ENCODE measurements at places on chromosomes 3 and 15. TPM values are rescaled to one million over a fixed set of nuclear protein-coding genes. Genes with fewer than 3 reads are reported as not detected.

DNA sequence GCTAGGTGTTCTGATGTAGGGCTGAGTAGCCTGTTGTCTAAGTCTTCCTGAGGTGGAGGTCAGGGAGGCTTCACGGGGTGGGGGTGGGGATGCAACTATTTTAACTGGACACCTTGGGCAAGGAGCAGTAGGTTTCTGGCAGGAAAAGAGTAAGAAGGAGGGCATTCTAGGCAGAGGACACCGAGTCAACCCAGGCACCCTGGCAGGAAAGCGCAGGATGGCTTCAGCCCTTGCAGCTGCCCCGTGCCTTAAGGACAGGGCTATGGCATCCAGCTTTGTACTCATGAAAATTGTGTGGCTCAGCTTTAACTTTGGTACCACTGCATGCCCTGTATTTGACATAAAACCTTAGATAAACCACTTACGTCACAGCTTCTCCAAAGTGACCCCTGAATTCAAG lies 6.4 kb upstream of the FILIP1L start:
- no peak for DNase-seq

The GP5 gene
- not detected for total RNA-seq

DNA sequence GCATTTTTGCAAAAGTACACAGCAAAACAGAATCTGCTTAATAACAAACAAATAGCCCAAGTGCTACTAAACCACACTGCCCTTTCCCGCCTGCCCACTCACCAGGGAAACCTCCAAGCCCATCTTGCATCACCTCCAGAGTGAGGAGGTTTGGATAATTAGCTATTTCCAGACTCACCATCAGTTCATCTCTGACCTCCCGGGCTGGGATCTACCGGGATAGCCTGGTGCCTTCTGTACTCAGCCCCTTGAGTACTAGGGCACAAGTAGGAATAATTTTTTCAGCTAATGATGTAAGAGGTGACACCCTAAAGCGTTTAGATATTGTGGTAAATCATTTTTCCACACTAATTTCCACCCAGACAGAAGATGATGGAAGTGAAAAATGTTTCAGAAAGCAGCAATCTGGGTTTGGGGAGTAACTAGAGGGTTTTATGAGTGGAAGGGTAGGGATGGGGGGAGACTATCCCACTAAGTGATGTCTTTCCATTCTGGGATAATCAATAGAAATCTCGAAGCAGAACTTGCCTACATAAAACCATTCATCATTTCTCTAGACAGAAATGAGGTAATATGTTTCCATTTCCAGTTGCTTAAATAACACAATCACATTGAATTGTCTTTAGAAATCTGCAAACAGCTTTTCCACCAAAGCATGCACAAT lies 40.9 kb downstream of the TAFA4 start:
- no peak for DNase-seq

GRCh38 chr15:84681831-84682230 lies 23.8 kb upstream of the NMB start:
- no peak for DNase-seq

GRCh38 chr3:27312044-27312668 lies 57.0 kb downstream of the NEK10 start:
- DNase-seq: peak; percentile 86

GRCh38 chr15:60395276-60396011 lies 2.3 kb downstream of the ANXA2 start:
- DNase-seq: no peak

DNA sequence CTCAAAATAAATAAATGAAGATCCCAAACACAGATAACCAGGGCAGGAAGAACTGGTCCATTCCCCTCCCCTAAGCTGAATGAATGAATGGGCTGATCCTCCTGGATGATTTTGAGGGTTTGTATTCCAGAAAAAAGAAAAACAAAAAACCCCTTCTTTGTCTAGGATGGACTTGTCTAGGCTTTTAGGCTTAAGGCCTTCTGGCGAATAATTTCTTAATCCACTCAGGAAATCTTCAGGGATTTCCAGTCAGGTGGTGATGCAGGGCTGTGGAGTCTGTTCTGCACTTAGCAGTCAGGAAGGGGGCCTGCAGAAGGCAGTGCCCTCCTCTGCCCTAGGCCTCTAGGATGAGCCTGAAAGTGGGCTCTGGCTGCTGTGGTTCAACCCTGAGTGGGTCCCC lies 52.1 kb downstream of the BDH1 start:
- peak; percentile 8 for DNase-seq

The SERPINI1 gene
- 0.52 TPM for total RNA-seq

GRCh38 chr3:126267169-126267975 lies 87.0 kb upstream of the ALDH1L1 start:
- peak; percentile 56 for DNase-seq

DNA sequence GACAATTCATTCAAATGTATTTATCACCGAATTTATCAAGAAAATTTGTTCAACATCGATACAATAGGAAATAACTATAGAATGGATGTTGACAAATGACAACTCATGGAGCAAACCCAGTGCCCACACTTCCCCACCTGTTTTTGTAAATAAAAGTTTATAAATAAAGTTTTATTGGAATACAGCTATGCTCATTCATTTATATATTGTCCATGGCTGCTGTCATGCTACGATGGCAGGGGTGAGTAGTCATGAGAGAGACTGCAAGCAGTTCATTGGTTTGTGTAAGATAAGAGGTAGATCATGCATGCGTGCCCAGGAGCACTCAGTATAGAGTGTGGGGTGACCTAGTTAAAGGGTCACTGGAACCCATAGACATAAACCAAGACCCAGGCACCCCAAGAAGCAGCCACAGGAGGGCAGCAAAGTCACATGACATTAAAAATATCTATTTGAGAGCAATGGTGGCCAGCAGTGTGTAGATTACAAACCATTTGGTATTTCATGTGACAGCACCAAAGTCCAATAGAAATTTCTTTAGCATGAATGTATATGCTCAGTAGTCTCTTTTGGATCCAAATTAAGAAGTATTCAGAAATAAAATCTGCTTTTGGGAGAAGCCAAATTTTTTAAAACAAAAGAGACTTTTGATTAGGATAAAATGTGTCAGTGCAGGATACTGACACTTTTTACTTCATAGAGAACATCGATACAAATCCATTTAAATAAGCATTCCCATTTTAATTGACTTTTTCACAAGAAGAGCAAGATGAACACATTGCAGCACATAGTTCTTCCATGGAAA lies 794.8 kb downstream of the MCTP2 start:
- peak; percentile 69 for DNase-seq

GRCh38 chr15:44215594-44215993 lies 20.5 kb upstream of the FRMD5 start:
- DNase-seq: peak; percentile 97

DNA sequence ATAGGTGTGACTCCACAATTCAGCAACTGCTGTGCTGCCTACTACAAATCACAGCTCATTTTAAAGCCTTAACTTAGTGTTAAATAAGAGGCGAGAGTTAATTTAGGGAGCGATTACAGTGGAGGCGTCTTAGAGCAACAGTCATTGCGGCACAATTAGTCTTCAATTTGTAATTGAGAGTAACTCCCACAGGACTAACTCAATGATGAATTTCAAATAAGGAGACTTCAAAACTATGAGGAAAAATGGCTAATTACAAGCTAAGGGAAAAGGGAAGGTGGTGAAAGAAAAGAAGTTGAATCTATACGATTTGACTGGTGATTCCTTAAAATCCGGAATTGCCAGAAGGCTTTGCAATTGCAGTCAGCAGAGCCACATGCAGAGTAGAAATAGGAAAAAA lies 63.7 kb upstream of the FOXB1 start:
- no peak for DNase-seq

DNA sequence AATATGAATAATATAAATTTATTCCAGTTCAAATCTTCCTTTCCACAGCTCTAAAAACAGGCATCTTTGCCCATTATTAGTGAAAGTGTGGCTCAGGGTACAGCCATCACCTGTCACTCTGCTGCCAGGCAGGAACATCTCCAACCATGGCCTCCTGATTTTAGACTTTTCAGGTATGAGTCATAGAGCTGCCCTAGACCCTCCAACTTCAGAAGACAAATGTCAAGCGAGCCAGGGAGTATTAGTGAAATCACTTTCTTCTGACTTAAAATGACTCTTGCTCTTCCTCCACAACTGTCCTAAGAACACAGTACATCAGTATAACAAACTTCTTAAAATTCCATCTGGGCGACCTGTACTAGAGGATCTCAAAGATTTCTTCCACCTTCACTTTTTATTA lies 78.1 kb upstream of the AKAP13 start:
- no peak for DNase-seq

DNA sequence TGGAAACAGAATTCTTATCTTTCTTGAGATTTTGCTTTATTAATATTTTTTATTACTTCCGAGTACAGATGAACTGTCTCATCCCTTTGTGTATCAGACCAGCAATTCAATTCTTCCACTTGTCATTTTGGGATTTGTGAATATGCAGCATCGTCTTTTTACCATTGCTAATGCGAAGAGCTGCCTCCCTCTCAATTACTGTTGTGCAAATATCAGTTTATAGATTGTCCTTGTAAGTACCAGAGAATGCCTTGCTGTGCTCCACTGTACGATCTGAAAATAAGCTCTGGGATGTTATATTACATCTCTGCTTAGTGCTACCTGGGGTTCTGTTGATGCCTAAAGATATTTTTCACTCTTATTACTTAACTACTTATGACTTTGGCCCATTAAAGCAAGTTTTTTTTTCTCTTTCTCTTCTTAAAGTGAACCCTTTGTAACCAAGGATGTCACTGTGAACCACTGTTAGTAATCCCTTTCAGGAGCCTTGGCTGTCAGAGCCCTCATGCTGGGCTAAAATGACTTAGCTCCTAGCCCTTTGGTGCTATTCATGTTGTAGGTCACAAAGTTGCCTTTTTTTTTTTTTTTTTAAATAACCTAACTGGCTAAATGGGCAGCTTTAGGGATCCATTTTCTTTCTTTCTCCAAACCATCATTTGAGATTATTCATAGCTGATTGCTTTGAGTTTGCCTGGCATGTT lies 382.9 kb downstream of the FEZF2 start:
- no peak for DNase-seq

- no peak for DNase-seq
These were observed 22.9 kb upstream of the DCLK3 start for GRCh38 chr3:36786921-36787890.

GRCh38 chr15:29569533-29570092 lies 252.7 kb downstream of the TJP1 start:
- no peak for DNase-seq

DNA sequence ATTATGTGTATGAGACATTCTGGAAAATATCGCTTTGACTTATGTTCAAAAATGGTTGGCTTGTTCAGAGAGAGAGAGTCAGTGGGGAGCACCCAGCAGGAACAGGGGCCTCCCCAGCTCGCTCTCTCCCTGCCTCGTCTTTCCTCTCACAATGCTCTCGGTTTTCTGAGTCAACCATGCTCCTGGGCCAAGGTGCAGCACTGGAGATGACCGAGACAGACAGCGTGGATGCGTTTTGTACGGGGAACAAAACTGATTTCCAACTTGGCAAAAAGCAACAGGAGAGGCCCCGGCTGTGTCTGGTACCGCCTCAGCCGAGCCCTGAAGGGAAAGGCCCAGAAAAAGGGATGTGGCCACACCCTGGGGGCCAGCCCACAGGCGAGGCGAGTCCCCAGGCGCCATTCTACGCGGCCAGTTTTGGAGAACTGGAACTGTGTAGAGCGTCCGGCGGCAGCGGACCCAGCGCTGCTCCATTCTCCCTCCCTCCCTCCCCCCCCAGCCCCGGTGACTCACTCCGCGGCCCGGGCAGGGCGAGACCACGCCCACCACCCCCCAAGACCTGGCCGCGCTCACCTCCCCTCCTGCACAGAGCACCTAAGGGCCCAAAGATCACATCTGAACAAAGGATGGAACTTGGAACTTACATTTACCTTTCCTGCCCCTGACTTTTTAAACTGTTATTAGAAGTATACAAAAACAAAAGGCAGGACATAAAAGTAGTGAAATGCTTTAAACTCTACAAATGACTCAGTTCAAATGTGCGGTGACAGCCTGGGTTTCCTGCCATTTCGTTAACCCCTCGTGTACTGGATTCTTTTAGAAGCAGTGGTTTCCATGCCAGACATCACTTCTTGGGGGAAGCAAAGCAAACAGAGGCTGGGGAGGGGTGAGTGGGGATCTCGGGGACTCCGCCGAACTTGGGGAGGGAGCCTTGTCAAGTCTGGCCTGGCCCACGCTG lies 12.7 kb downstream of the ATP10A start:
- peak; percentile 79 for DNase-seq

All from PC-3 (cell line).